Vagina (tissue), 2 donors: ENCODE measurements at places on chromosomes 4 and X.

GRCh38 chrX:69024931-69025330 lies 140.3 kb downstream of the PJA1 start:
- DNase-seq, result peak; percentile 77

- DNase-seq, result no peak
Measured at GRCh38 chr4:177001271-177002175, 208.8 kb upstream of the VEGFC start.

GRCh38 chr4:19195696-19196095 lies 1056.0 kb upstream of the SLIT2 start:
- no peak for DNase-seq

DNA sequence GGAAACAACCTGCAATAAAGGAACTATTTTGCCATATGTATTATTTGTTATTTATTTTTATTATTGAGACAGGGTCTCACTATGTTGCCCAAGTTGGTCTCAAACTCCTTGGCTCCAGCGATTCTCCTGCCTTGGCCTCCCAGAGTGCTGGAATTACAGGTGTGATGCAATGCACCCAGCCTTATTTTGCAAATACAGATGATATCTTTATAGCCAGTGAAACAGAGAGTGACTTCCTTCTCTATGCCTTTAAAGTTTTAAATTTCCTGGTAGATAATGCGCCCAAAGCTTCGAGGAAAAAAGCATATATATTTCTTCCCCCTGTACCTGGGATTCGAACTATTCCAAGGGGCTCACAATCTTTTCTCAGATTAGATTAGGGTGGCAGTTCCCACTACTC lies 601.1 kb upstream of the HTR2C start:
- no peak for DNase-seq

- DNase-seq, result no peak
Measured at GRCh38 chr4:98148856-98149255, 5.6 kb upstream of the STPG2 start.

GRCh38 chrX:67619253-67619652 lies 75.4 kb downstream of the AR start:
- no peak for DNase-seq

- DNase-seq, result no peak
Measured at GRCh38 chr4:119873132-119873531, 193.5 kb downstream of the MAD2L1 start.

DNA sequence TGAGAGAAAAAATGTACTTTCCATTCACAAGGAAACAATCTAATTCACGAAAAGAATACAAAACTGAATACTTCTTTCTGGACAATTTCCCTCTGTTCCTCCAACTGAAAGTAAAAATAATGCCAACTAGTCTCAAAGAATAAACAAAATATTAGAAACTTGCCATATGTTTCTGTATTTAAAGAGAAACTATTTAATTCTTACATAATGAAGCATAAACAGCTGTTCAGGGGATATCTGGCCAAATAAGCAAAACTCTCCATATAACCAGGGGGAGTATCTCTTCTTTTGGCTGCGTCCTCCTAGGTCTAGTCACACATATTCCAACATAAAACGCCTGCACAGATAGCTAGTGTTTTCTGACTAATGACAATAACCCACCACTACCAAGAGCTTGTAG lies 805 bp downstream of the GATB start:
- no peak for DNase-seq

DNA sequence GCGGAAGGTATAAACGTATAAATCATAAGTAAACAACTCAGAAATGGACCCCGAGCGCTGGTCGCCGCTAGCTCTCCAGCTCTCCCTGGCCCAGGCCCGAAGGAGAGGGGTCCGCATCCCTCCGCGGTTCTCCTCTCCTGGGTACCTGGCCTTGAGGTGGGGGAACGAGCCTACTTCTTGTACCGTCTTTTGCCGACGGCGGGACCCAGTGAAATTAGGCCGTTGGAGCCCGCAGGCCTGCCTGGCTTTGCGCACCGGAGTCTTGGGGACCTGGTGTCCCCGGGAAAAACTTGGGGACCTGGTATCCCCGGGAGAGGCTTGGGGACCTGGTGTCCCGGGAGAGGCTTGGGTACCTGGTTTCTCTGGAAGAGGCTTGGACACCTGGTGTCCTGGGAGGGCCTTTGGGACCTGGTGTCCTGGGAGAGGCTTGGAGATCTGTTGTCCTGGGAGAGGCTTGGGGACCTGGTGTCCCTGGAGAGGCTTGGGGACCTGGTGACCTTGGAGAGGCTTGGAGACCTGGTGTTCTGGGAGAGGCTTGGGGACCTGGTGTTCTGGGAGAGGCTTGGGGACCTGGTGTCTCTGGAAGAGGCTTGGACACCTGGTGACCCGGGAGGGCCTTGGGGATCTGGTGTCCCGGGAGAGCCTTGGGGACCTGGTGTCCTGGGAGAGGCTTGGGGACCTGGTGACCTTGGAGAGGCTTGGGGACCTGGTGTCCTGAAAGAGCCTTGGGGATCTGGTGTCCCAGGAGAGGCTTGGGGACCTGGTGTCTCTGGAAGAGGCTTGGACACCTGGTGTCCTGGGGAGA lies 12.0 kb downstream of the SHOX start:
- DNase-seq, result peak; percentile 70

DNA sequence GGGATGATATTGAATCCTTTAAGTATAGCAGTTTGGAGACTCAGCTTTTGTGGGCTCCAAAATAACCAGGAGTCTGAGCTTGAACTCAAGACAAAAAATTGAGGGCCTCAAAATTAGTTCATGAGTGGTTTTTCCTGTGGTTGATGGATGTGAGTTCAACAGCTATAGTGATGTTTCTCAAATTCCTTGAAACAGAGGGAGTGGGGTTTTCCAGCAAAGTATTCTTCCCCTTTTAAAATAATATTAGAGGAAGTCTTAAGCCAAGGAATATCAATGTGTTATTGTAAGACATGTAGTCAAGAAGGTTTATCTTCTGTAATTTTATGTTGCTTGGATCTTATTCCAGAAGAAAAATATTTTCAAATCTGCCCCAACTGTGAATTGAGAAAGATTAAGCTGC lies 10.6 kb downstream of the OTC start:
- no peak for DNase-seq

- no peak for DNase-seq
Measured at GRCh38 chrX:14489437-14489836, 39.9 kb upstream of the GLRA2 start.

DNA sequence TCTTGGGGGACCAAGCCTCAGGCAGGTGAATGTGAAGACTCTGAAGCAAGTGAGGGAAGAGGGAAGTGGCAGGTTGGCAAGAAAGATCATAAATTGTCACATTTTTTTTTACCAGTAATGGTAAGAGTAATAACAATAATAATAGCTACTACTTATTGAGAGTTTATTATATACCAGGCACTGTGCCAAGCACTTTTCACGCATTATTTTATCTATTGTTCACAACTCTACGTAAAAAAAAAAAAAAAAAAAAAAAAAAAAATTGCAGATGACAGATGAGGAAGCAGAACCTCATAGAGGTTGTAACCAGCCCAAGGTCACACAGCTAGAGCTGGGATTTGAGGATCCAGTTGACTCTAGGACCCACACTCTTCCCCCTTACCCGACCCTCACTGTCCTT lies 40.9 kb downstream of the TSC22D3 start:
- DNase-seq, result no peak

DNA sequence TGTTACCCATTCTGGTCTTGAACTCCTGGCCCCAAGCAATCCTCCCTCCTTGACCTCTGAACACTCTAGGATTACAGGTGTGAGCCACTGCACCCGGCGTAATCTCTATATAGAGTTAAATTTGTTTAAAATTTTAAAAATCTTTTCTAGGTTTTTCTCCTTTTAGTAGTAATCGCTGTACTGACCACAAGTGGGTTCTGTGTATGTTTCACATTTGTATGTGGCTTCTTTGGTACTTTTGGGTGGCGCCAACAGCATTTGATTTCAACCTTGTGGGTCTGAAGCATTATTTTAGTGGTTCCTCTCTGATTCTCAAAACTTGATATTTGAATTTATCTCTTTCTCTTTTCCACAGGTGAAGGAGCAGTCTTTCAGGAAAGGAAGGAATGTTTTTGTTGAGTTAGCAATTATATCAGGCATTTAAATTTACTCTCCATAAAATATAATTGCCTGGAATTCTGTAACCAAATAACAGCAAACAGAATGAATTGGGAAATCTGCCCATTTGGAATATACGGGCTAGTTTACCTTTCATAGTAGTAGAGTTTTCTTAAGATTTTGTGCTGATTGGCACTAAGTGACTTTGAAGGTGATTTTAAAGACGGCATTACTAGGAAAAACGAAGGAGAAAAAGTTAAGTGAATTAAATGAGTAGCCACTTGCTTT lies 29.5 kb downstream of the ARHGAP10 start:
- no peak for DNase-seq
